ENCODE measurements at places on chromosomes 2 and 18.

DNA sequence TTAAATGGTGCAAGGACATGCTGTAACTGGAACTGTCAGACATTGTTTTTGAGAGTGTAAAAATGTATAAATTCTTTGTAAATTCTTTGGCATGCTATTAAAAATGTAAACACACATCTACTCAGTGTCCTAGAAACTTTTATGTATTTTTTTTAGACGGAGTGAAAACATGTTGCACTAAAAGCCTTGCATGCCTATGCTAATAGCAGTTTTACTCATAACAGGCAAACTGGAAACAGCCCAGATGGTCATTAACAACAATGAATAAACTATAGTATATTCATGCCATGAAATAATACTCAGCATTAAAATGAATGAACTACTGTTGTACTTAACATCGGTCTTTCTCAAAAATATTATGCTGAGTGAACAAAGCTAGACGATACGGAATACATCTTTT is 954.8 kb upstream of the DDX18 start:
- ATAC-seq: no peak

DNA sequence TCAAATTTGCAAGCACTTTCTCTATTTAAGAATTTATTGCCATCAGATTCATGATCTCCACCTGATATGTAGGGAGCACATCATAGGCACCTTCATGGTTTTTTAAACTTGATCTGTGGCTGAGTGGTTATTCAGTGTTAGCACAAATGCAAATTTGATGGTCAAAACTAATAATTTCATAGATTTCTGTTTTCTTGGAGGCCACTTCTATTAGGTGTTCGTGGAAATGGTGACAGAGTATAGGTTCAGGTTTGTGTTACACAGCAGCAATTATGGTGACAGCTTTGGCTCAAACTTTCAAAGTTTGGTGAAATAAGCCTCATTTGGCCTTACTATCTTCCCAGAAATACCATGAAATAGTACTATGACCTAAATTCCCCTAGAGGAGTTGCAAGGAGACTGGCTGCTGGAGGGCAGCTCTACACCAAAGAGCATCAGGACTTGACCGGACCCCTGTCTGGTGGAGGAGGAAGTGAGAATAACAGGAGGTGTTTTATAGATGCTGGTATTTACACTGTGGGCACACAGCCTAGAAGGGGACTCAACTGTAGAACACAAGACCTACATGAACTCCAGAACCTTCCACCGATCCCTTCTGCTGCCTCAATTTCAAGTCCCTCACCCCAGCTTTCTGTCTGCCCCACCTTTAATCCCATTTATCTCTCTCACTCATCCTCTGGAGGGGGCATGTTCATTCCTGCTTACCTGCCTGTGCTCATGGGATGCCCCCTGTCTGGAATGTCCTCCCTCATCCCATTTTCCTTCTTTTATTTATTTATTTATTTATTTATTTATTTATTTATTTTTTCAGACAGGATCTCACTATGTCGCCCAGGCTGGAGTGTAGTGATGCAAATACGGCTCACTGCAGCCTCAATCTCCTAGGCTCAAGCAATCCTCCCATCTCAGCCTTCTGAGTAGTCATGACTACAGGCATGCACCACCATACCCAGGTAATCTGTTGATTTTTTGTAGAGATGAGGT is 132.9 kb upstream of the SIX2 start:
- no peak for ATAC-seq

DNA sequence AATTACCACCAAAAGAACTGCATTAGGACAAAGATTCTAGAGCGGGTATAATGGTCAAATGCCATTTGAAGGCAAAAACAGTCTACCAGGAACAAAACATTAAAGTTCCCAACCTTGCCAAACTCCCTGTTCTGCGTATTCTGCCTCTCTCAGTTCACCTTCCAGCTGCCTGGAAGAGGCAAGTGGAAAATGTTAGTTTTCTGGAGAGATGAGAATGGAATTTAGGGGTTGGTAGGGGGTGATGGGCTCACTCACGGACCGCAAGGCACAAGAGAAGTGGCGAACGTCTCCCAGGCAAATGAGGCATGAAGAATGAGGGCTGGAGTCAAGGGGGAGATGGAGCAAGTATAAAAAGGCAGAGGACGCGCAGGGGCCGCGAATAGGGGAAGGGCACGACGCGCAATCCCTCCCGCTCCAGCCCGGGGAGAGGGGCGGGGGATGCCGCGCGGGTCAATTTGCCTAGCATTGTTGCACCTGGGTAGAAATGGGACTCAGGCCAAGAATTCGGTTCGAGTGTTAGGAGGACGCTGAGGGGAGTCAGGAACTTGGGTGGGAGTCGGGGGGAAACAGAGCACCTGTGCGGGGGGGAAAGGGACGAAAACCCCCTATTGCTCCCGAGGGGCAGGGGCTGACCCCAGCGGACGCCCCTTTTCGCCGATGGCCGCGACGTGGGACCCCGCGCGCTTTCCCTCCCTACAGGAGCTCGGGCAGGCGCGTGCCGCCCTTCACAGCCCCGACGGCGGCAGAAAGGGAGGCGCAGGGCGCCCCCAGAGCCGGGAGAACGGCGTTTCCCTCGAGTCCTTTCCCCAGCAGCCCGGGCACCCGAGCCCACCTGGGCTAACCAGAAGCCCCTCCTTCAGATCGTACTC is 573 bp downstream of the PAIP2B start:
- peak; percentile 38 for ATAC-seq

DNA sequence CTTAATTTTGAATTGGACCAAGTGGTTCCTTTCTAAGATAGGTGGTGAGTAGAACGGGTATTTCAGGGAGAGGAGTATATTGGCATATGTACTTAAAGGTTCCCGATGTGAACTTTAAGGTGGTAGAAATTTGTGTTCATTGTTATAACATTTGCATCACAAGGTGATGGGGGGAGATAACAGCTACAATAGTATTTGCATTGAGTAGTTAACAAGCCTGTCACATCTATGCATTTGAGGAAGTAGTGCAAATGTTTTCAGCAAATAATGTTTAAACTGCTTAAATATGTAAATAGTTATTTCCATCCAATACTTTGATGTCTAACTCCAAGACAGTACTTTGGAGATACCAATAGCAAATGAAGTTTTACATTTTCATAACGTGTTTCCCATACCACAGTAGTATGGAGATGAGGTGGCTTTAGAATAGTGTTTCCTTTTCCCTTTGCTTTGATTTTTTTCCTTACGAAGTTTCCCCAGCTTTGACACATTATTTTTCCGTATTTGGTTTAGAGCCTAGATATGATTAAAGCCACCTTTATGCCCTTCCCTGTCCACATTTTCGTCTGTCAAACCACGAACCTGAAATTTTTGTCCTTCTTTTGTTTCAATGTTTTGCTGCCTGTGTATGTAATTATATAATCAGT is 46.6 kb downstream of the VAPA start:
- no peak for ATAC-seq

DNA sequence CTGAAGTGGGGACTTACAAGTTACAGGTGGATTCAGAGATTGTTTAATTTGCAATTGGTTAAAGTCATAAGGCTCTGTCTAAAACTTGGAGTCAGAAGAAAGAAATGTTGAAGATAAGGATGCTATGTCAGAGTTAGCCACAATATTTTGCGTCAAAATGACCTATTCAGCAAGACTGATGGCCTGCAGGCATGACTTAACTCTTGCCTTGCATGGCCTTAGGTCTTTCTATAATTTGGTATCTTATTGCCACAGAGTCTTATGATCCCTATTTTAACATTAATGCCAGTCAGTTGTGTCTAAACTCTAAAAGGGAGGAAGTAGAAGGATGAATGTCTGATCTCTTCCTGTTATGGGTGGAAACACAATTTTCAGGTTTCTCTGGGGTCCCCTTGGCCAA is 5.2 kb upstream of the COMMD1 start:
- ATAC-seq: no peak

- ATAC-seq: no peak
These were observed 977.1 kb upstream of the SOX11 start for GRCh38 chr2:4715065-4715464.

- no peak for ATAC-seq
These were observed 208.5 kb upstream of the ACVR2A start for GRCh38 chr2:147636238-147636882.

GRCh38 chr18:58975296-58975695 is 110.6 kb downstream of the ZNF532 start:
- ATAC-seq: peak; percentile 55

DNA sequence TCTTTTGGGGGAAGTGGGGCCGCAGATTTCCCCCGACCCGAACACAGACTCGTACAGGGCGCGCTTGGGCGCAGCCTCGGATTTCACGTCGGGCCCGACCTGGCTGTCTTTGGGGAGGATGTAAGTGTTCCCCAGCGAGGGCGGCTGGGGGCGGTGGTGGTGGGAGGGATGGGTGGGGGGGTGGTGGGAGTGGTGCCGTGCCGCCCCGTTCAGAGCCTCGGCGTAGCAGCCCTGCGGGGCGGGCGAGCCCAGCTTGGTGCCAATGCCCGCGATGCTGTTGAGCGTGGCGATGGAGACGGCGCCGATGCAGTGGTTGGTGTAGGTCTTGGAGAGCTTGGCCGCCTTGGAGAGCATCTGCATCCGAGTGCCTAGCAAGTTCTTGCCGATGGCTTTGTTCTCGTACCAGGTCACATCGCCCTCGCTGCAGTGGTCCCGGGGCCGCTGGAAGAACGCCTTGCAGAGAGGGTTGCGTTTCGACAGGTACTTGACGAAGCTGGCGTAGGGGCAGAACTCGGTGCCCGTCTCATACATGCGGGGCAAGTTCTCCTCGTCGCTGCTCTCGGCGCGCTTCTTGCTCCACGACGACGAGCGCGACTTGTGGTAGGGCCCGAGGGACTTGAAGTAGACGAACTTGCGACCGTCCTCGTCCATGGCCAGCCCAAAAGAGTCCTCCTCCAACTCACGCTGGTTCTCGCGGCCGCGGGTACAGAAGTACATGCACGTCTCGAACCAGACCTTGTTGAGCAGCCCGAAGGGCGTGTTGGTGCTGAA is 1.3 kb downstream of the KCTD1 start:
- ATAC-seq: no peak

DNA sequence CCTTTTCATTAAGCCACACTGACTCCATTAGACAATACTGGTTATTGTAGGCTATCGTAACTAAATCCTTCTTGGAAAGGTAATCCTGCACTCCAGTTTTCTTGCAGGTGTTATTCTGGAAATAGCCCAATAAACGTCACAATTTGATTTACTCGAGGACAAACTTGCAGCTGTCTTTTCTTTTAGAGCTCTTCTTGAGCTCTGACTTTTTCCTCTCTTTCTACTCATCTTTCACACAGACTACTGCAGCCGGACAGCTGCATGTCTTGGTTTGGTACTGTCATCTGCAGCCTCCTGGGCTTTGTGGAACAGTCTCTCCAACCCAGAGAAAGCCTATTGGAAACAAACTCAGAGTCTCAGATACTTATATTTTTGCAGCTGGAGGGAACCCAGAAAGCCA is 23.0 kb upstream of the MSGN1 start:
- no peak for ATAC-seq

DNA sequence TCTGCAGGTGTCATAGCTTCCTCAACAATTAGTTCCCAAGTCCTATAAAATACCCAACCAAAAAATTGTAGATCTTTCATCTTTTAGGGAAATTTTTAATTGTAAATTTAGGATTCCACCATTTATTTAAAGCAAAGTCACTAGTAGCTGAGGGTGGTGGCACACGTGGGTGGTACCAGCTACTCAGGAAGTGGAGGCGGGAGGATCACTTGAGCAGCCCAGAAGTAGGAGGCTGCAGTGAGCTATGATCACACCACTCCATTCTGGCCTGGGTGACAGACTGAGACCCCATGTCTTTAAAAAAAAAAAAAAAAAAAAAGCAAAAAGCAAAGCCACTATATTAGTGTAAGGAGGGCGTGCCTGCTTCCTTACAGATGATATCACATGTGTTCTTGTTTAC is 60.3 kb upstream of the GREB1L start:
- no peak for ATAC-seq

- no peak for ATAC-seq
These were observed 177.2 kb upstream of the RAB6C start for GRCh38 chr2:129802290-129802689.

GRCh38 chr18:77043541-77044280 is 88.9 kb downstream of the MBP start:
- ATAC-seq: no peak

- ATAC-seq: no peak
These were observed 276.9 kb downstream of the ZNF804A start for GRCh38 chr2:184875212-184875611.

GRCh38 chr2:134401081-134401497 is 147.2 kb downstream of the MGAT5 start:
- ATAC-seq: no peak

DNA sequence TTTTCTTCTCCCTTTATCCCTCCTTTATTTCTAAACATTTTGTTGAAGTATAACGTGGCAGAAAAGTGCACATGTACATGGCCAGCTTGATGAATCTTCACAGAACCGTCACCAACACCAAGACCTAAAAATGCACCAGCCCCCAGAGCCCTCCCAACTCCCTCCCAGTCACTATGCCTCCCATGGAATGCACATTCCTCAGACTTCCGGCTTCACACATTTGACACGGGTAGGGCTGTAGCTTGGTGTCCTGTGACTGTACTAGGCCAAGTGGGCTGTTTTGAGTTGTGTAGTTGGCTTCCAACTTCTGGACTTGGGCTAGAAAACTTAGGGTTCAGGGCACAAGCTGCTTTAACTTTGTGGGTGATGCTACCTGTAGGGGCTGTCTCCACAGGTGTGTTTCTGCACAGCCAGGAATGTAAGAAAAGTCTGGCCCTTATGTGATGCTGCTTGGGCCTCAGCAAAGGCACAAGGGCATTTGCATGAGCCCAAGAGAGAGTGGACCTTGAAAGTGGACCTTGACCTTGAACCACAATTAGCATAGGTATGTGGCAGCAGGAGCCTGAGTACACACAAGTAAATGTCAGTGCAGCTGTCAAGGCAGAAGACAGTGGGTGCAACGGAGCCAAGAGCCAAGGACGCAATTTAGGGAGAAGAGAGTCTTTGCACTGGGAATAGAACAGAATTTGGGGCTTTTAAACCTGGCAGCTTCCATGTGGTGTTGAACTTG is 78.4 kb downstream of the SEPTIN10 start:
- ATAC-seq: no peak

GRCh38 chr18:38010971-38011857 is 445.6 kb upstream of the CELF4 start:
- no peak for ATAC-seq
